ENCODE measurements at places on chromosomes 6 and 20. TPM values are rescaled to one million over a fixed set of nuclear protein-coding genes. Genes with fewer than 3 reads are reported as not detected.

GRCh38 chr6:16421462-16421960 lies 183.1 kb downstream of the GMPR start:
- no peaks in the 10 kb centered on the region for H3K27me3 ChIP-seq
- no peak for DNase-seq
- no peaks in the 10 kb centered on the region for H3K36me3 ChIP-seq
- H3K27ac ChIP-seq = no peak overlapping the region
- H3K4me3 ChIP-seq = no peak overlapping the region

GRCh38 chr6:56282391-56282790 lies 35.0 kb upstream of the COL21A1 start:
- no peaks in the 10 kb centered on the region for H3K27me3 ChIP-seq
- no peak overlapping the region for H3K27ac ChIP-seq
- no peaks in the 10 kb centered on the region for H3K36me3 ChIP-seq
- H3K4me1 ChIP-seq = no peaks in the 10 kb centered on the region

- DNase-seq = no peak
- no peaks in the 10 kb centered on the region for H3K4me1 ChIP-seq
- no peaks in the 10 kb centered on the region for H3K36me3 ChIP-seq
- H3K27ac ChIP-seq = no peak overlapping the region
- no peak overlapping the region for H3K4me3 ChIP-seq
Measured at GRCh38 chr6:113842165-113842564, 15.0 kb upstream of the MARCKS start.

- no peak overlapping the region for H3K4me3 ChIP-seq
- DNase-seq = no peak
- H3K4me1 ChIP-seq = peaks cover 2% of the 10 kb centered on the region
- H3K27me3 ChIP-seq = no peaks in the 10 kb centered on the region
- no peaks in the 10 kb centered on the region for H3K36me3 ChIP-seq
Measured at GRCh38 chr20:50100552-50100951, 12.4 kb downstream of the UBE2V1 start.

- H3K36me3 ChIP-seq = no peaks in the 10 kb centered on the region
- no peak overlapping the region for H3K4me3 ChIP-seq
- H3K27ac ChIP-seq = no peak overlapping the region
- DNase-seq = no peak
- H3K4me1 ChIP-seq = no peaks in the 10 kb centered on the region
Measured at GRCh38 chr6:82251942-82252341, 4.4 kb upstream of the IBTK start.

The IRAK1BP1 gene
- polyA plus RNA-seq = 2.3 TPM

The TMC2 gene
- not detected for polyA plus RNA-seq

DNA sequence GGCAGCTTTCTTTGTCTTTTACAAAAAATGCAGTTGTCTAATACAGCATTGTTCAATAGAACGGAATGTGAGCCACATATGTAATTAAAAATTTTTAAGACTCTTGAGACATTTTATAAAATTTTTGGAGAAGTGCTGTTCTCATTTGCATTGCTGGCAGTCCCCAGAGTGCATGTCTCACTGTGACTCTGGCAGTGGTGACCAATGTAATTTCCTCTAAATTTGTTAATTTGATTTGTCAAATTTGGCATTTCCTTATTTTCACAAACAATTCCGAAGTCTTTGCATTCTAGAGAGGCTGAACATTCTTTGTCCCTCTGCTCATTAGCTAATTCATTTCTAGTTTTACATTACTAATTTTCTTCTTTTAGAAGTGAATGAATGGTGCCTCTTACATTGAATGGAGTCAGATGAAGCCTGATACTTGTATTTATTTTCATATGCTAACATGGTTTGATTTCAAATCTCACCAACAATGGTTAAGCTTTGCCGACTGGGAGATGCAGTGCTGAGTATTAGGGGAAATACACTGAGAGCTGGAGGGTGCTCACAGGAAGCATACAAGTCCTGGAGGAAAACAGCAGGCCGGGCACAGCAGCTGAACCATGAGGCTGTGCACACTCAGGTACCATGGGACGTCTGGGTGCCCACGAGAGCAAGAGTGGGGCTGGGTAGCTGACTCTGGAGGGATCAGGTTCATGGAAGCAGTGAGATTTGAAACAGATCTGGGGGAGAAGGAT lies 68.5 kb upstream of the ARMC2 start:
- H3K4me1 ChIP-seq = peaks cover 1% of the 10 kb centered on the region
- no peaks in the 10 kb centered on the region for H3K36me3 ChIP-seq
- no peak overlapping the region for H3K27ac ChIP-seq
- no peaks in the 10 kb centered on the region for H3K27me3 ChIP-seq

The PCSK2 gene
- polyA plus RNA-seq = 0.13 TPM

- no peak overlapping the region for H3K27ac ChIP-seq
- H3K4me3 ChIP-seq = no peak overlapping the region
- H3K4me1 ChIP-seq = peaks cover 5% of the 10 kb centered on the region
- H3K27me3 ChIP-seq = no peaks in the 10 kb centered on the region
- H3K36me3 ChIP-seq = no peaks in the 10 kb centered on the region
- DNase-seq = no peak
Measured at GRCh38 chr20:10510216-10510615, 75.1 kb downstream of the SLX4IP start.

- no peaks in the 10 kb centered on the region for H3K36me3 ChIP-seq
- no peak for DNase-seq
- no peak overlapping the region for H3K27ac ChIP-seq
- H3K27me3 ChIP-seq = no peaks in the 10 kb centered on the region
- no peaks in the 10 kb centered on the region for H3K4me1 ChIP-seq
- no peak overlapping the region for H3K4me3 ChIP-seq
Measured at GRCh38 chr6:12051861-12052368, 39.8 kb downstream of the HIVEP1 start.

The SLC22A1 gene
- 1.4 TPM for polyA plus RNA-seq

GRCh38 chr6:25022140-25022553 lies 86.4 kb upstream of the RIPOR2 start:
- no peaks in the 10 kb centered on the region for H3K4me1 ChIP-seq
- H3K27me3 ChIP-seq = no peaks in the 10 kb centered on the region
- H3K36me3 ChIP-seq = no peaks in the 10 kb centered on the region

DNA sequence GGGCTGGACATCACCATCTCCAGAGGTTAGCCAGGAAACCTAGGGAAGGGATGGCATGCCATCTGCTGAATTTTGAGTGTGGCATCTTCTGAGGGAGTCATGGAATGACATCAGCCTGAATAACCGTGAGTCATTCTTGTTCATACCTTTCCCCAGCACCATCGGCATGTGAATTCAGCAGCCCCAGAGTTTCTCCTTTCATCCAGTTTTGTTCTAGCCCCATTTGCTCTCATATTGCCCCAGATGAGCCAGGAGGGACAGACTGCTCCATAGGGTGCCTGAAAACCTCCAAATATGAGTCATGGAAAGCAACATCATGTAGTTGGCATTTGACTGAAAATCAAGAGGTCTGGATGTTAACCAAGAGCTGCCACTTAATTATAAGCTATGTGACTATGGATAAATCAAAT lies 219.2 kb upstream of the SGK1 start:
- no peaks in the 10 kb centered on the region for H3K27me3 ChIP-seq
- no peaks in the 10 kb centered on the region for H3K36me3 ChIP-seq
- H3K27ac ChIP-seq = no peak overlapping the region
- no peak for DNase-seq

GRCh38 chr6:13496513-13497190 lies 9.3 kb upstream of the GFOD1 start:
- H3K4me1 ChIP-seq = no peaks in the 10 kb centered on the region
- H3K36me3 ChIP-seq = no peaks in the 10 kb centered on the region
- no peak for DNase-seq
- peak overlapping the region; percentile 42 for H3K27ac ChIP-seq
- H3K27me3 ChIP-seq = no peaks in the 10 kb centered on the region

DNA sequence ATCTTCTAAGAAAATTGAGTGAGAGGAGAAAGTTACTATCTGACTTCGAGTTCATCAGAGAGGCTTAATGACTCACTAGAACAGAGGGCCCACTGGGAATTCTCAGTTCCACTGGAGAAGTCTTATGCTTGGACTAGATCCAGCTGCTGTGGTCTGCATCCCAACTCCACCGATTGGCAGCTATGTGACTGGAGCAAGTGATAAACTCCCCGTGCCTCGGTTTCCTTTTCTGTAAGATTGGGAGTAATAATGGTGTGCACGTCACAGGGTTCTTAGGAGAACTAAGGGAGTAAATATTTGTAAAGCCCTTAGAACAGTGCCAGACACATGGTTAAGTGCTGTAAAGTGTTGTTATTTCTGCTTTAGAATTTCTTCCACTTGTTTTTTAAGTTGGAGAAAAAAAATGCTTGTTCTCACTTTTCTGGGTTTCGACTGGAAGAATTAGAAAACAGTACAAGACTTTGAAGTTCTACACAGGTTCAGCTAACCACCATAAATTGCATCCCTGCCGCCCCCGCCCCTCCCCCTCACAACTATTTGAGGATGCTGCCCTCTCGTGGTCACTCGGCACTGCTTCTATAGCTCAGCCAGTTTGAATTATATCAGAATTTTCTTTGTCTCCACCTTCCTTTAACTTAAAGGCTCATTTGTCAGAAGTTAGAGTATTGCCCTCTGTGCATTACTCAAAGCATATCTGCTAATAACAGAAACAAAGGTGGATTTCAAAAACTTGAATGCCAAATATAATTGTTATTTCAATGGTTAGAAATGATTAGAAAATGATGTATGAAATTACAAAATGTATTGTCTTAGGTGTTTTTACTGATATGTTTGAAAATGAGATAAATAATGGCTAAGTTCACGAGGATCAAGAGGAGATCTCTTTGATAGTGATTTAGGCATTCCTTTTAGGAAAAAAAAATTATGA lies 95.0 kb upstream of the IFNGR1 start:
- no peaks in the 10 kb centered on the region for H3K27me3 ChIP-seq
- no peak overlapping the region for H3K27ac ChIP-seq
- H3K4me1 ChIP-seq = no peaks in the 10 kb centered on the region
- H3K36me3 ChIP-seq = no peaks in the 10 kb centered on the region
- peak; percentile 79 for DNase-seq

The AIF1 gene
- polyA plus RNA-seq = 166 TPM

DNA sequence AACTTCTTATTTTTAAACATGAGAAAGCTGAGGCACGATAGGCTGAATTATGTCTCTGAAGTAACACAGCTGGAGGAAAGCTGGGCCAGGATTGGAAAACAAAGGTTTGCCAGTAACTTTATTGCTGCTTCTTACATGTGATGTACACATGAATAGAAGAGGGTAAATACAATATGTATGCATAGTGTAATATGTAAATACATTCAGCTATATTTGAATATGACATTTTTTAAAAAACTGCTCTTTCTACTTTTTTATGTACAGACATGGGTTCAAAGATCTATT lies 90.2 kb downstream of the ADTRP start:
- no peaks in the 10 kb centered on the region for H3K27me3 ChIP-seq
- DNase-seq = no peak

DNA sequence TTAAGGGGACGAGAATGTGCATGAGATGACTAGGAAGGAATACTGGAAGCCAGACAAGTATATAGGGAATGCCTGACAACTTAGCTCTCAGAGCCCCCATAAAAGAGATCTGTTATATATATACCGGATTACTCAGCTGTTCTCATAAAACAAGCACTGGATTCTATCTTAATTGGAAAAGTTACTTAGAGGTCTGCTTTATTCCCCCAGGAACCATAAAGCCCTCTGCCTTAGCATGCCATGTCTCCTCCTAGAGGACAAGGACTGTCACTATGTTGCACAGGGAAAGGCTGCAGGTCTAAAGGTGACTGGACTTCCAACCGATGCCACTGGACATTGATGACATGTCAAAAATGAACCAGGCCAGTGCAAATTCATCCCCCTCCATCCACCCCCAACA lies 6.4 kb downstream of the EXOC2 start:
- DNase-seq = no peak
- H3K4me3 ChIP-seq = no peak overlapping the region
- H3K27me3 ChIP-seq = no peaks in the 10 kb centered on the region

All from aorta (tissue), 5 donors.